ENCODE measurements at places on chromosomes 5 and 9. TPM values are rescaled to one million over a fixed set of nuclear protein-coding genes. Genes with fewer than 3 reads are reported as not detected.

The PCDHB5 gene
- 1.8 TPM for total RNA-seq

The GPX3 gene
- total RNA-seq = 855 TPM

The PAEP gene
- total RNA-seq = not detected

The CLK4 gene
- 34.1 TPM for total RNA-seq

DNA sequence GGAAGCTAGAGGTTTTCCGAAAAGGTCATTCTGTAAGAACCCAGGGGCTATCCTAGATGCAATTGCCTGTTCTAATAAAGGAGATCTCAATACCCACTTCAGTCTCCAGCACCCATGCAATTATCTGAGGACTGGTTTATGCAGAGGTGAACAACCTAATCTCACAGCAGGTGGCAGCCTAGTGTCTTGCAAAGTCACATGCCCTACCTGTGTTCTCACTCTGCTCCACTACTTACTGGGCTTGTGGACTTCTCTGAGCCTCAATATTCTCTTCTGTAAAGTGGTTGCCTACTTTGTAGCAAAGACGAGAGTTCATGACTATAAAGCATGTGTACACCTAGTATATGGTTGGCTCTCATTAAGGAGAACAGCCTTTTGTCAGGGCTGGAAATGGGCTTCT lies 21.0 kb upstream of the ALDH1B1 start:
- H3K4me1 ChIP-seq = no peaks in the 10 kb centered on the region
- no peak overlapping the region for H3K27ac ChIP-seq
- H3K4me3 ChIP-seq = no peak overlapping the region
- H3K27me3 ChIP-seq = no peaks in the 10 kb centered on the region

GRCh38 chr9:130642926-130643325 lies 21.5 kb upstream of the PRDM12 start:
- no peaks in the 10 kb centered on the region for H3K27me3 ChIP-seq
- H3K27ac ChIP-seq = no peak overlapping the region
- no peak for DNase-seq
- H3K36me3 ChIP-seq = peaks cover 9% of the 10 kb centered on the region
- H3K4me3 ChIP-seq = no peak overlapping the region
- H3K4me1 ChIP-seq = no peaks in the 10 kb centered on the region

GRCh38 chr9:95140821-95141220 lies 176.7 kb downstream of the FANCC start:
- no peaks in the 10 kb centered on the region for H3K27me3 ChIP-seq
- H3K4me1 ChIP-seq = no peaks in the 10 kb centered on the region
- peaks cover 5% of the 10 kb centered on the region for H3K36me3 ChIP-seq
- no peak overlapping the region for H3K27ac ChIP-seq
- no peak overlapping the region for H3K4me3 ChIP-seq

- no peak overlapping the region for H3K4me3 ChIP-seq
- H3K27me3 ChIP-seq = peaks cover 31% of the 10 kb centered on the region
- H3K27ac ChIP-seq = no peak overlapping the region
- DNase-seq = peak; percentile 45
- no peaks in the 10 kb centered on the region for H3K36me3 ChIP-seq
These were observed 10.1 kb upstream of the NRARP start for GRCh38 chr9:137311986-137312851.

The DMRT3 gene
- 0.24 TPM for total RNA-seq

- no peaks in the 10 kb centered on the region for H3K4me1 ChIP-seq
- peaks cover 4% of the 10 kb centered on the region for H3K27me3 ChIP-seq
- no peak for DNase-seq
- no peak overlapping the region for H3K4me3 ChIP-seq
- H3K36me3 ChIP-seq = no peaks in the 10 kb centered on the region
These were observed 41.3 kb downstream of the CFAP77 start for GRCh38 chr9:132451276-132451675.

DNA sequence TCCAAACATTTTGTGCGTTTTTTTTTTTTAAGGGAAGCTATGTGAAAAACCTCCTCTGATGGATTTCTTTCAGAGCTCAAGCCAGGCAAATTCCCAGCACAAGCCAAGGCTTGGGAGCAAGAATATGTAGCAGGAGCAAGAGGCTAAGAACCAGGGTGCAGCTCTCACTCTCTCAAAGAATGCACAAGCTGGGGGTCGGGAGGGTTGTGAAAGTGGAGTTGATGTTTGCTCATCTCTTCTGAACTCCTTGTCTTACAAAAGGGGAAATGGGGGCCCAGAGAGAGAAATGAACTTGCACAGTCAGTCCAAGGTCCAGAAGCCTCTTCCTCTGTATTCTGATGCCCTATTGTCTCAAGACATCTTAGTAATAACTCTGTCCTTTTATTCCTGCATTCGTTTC lies 7.7 kb upstream of the TRAF1 start:
- no peak for DNase-seq
- H3K36me3 ChIP-seq = no peaks in the 10 kb centered on the region
- peaks cover 81% of the 10 kb centered on the region for H3K4me1 ChIP-seq

DNA sequence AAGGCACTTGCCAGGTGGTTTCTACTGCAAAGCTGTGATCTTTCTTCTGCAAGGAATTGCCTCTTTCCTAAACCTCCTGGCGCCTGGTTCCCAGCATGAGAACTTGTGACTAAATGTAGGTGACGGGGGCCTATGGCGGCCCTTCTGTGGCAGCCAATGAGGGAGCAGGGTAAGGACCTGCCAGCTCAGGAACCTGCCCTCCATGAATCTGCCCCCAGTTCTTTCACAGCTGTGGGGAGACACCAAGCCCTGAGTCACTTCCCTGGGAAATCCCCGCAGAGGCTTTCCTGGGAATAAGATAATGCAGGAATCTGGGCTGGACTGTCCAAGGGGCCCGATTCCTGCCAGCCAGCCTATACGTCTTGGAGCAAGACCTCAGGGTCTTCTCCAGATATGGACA lies 56.7 kb upstream of the CTNNA1 start:
- no peaks in the 10 kb centered on the region for H3K27me3 ChIP-seq
- no peak overlapping the region for H3K4me3 ChIP-seq
- no peaks in the 10 kb centered on the region for H3K36me3 ChIP-seq
- no peaks in the 10 kb centered on the region for H3K4me1 ChIP-seq
- no peak overlapping the region for H3K27ac ChIP-seq

The CFAP90 gene
- 10.7 TPM for total RNA-seq

GRCh38 chr5:95861221-95861863 lies 38.8 kb upstream of the GLRX start:
- peak overlapping the region; percentile 73 for H3K27ac ChIP-seq
- H3K27me3 ChIP-seq = no peaks in the 10 kb centered on the region
- H3K36me3 ChIP-seq = no peaks in the 10 kb centered on the region
- no peak overlapping the region for H3K4me3 ChIP-seq
- DNase-seq = peak; percentile 70

The DDX4 gene
- not detected for total RNA-seq

GRCh38 chr5:31886206-31886605 lies 247.3 kb downstream of the PDZD2 start:
- peak overlapping the region; percentile 25 for H3K27ac ChIP-seq
- DNase-seq = no peak

DNA sequence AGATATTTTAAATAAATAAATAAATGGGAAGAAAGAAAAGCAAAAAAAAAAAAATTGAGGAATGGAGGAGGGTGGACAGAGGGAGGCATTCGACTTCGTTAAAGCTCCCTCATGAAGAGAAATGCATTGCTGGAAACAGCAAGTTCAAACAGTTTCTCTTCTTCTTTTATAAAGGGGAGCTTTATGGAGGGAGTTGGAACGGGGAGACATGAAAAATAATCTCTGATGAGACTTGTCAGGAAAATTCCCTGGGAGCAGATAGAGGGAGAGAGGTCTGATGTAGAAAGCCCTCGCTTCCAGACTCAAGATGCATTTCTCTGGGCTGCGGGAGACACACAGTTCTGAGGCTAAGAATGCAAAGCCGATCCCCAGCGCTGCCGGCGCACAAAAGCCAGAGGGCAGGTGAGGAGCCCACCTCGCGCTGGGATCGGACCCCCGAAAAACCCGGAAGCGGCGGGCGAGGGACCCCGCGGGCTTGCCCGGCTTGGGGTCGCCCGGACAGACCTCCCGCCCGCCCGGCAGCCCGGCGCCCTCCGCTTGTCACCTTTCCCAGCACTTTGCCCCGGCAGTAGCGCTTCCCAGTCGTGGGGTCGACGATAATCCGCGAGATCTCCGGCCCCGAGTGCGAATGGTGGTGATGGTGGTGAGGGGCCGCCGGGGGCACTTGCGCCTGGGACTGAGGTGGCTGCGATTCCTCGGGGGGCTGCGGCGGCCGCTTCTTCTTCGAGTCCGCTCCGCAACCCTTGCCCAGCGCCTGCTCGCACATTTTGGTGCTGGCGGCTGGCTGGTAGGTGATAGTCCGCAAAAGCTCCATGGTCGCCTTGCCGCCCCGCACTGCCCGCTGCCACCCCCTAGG lies 512 bp downstream of the PLK2 start:
- peak overlapping the region; percentile 78 for H3K4me3 ChIP-seq
- peaks cover 31% of the 10 kb centered on the region for H3K36me3 ChIP-seq
- peak overlapping the region; percentile 96 for H3K27ac ChIP-seq
- peaks cover 26% of the 10 kb centered on the region for H3K4me1 ChIP-seq
- no peaks in the 10 kb centered on the region for H3K27me3 ChIP-seq

The SOWAHA gene
- total RNA-seq = 0.18 TPM

GRCh38 chr9:93173365-93174051 lies 10.4 kb upstream of the WNK2 start:
- no peak for DNase-seq
- H3K27me3 ChIP-seq = no peaks in the 10 kb centered on the region

- no peak overlapping the region for H3K4me3 ChIP-seq
- no peaks in the 10 kb centered on the region for H3K27me3 ChIP-seq
- no peak overlapping the region for H3K27ac ChIP-seq
- no peak for DNase-seq
- no peaks in the 10 kb centered on the region for H3K4me1 ChIP-seq
- no peaks in the 10 kb centered on the region for H3K36me3 ChIP-seq
These were observed 117.4 kb downstream of the SSBP2 start for GRCh38 chr5:81633471-81633870.

The MTREX gene
- total RNA-seq = 57.0 TPM

The LHFPL2 gene
- 40.6 TPM for total RNA-seq

- H3K4me1 ChIP-seq = peaks cover 3% of the 10 kb centered on the region
- no peaks in the 10 kb centered on the region for H3K27me3 ChIP-seq
- peak; percentile 40 for DNase-seq
- H3K36me3 ChIP-seq = no peaks in the 10 kb centered on the region
- H3K4me3 ChIP-seq = no peak overlapping the region
These were observed 6.3 kb downstream of the NOXA1 start for GRCh38 chr9:137429546-137429890.

GRCh38 chr5:54234304-54234933 lies 76.0 kb downstream of the ARL15 start:
- H3K4me1 ChIP-seq = peaks cover 6% of the 10 kb centered on the region
- no peaks in the 10 kb centered on the region for H3K36me3 ChIP-seq
- no peak for DNase-seq
- no peak overlapping the region for H3K27ac ChIP-seq
- no peak overlapping the region for H3K4me3 ChIP-seq
- no peaks in the 10 kb centered on the region for H3K27me3 ChIP-seq

The PCDHGB4 gene
- 5.3 TPM for total RNA-seq

The NEURL1B gene
- total RNA-seq = 24.8 TPM

The NPR2 gene
- total RNA-seq = 20.6 TPM

The PDZD2 gene
- total RNA-seq = 67.8 TPM

The DAB2IP gene
- 54.1 TPM for total RNA-seq

The LRRC19 gene
- 0.27 TPM for total RNA-seq

DNA sequence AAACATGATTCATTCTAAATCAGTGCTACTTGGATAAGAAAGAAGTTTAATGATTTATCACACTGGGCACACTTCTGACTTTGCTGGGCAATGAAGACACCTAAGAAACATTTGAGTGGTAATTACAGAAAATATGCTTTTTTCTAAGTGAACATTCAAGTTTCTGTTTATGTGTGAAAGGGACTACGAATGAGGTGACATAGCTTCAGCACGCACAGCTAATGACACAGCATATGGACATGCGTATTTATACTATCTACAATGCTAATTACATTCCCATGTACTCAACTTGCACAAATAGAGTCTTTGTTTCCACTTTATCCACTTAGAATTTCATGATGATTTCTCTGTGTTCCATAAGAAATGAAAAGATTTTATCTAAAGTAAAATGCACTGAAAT lies 40.6 kb downstream of the FREM1 start:
- H3K36me3 ChIP-seq = no peaks in the 10 kb centered on the region
- H3K4me3 ChIP-seq = no peak overlapping the region
- no peak overlapping the region for H3K27ac ChIP-seq
- H3K27me3 ChIP-seq = no peaks in the 10 kb centered on the region
- DNase-seq = no peak

DNA sequence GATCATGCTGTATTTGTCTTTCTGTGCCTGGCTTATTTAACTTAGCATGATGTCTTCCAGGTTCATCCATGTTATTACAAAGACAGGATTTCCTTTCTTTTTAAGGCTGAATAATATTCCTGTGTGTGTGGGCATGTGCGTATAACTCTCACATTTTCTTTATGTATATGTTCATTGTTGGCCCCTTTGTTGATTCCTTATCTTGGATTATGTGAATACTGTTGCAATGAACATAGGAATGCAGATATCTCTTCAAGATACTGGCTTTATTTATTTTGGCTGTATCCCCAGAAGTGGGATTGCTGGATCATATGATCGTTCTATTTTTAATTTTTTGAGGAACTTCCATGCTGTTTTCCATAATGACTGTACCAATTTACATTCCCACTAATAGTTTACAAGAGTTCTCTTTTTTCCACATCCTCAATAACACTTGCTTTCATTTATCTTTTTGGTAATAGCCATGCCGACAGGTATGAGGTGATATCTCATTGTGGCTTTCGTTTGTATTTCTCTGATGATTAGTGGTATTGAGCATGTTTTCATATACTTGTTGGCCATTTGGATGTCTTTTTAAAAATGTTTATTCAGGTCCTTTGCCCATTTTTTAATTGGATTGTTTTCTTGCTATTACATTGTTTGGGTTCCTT lies 38.0 kb downstream of the CREBRF start:
- no peaks in the 10 kb centered on the region for H3K27me3 ChIP-seq
- H3K27ac ChIP-seq = peak overlapping the region; percentile 39
- H3K4me1 ChIP-seq = peaks cover 41% of the 10 kb centered on the region
- DNase-seq = no peak
- H3K36me3 ChIP-seq = peaks cover 25% of the 10 kb centered on the region

The C5orf22 gene
- total RNA-seq = 20.8 TPM

- no peaks in the 10 kb centered on the region for H3K36me3 ChIP-seq
- peaks cover 83% of the 10 kb centered on the region for H3K27me3 ChIP-seq
- H3K4me3 ChIP-seq = peak overlapping the region; percentile 72
These were observed 2.9 kb downstream of the NR2F1-AS1 start for GRCh38 chr5:93577854-93578812.

DNA sequence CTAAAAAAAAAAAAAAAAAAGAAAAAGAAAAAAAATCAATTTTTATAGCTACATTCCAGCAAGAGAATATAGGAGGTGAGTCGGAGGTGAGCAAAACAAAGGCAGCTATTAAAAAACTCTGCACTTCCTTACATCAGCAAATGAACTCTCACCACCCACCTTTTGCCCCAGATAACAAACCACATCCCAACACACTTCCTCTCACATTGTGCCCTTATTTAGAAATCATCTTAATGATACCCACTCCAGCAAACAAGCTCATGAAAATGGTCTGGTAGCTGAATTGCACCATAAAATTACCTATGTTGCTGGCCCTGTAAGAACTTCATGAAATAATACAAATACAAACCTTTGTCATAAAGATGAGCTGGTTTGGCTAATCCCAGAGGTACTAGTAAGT lies 82.9 kb downstream of the CEMIP2 start:
- H3K27me3 ChIP-seq = no peaks in the 10 kb centered on the region
- H3K4me3 ChIP-seq = no peak overlapping the region
- no peak overlapping the region for H3K27ac ChIP-seq
- peaks cover 65% of the 10 kb centered on the region for H3K36me3 ChIP-seq
- H3K4me1 ChIP-seq = peaks cover 47% of the 10 kb centered on the region

Data from lower lobe of right lung (tissue), 2 donors.